ENCODE measurements at places on chromosomes 4 and X. TPM values are rescaled to one million over a fixed set of nuclear protein-coding genes. Genes with fewer than 3 reads are reported as not detected.

FRMD7 gene
- 0.06 TPM for total RNA-seq

DNA sequence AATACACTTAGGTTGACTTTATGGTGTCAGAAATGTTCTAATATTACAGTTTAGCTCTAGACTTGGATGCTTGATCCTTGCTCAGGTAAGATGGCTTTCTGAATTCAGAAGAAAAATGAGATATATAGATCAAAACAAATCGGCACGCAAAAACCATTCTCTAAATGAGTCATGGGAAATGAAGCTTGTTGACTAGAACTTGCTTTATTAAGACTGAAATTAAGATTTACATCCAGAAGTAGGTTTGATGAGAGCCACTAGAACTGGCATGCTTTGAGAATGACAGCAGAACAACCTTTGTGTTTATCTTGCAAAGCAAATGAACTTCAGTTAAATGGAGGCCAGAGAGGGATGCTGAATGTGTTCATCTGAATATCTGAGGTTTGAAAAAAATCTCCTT is 304.9 kb upstream of the KLF3 start:
- H3K27me3 ChIP-seq = no peaks in the 10 kb centered on the region
- no peak overlapping the region for H3K27ac ChIP-seq
- DNase-seq = no peak
- peaks cover 4% of the 10 kb centered on the region for H3K4me1 ChIP-seq
- H3K36me3 ChIP-seq = no peaks in the 10 kb centered on the region
- H3K4me3 ChIP-seq = no peak overlapping the region

DNA sequence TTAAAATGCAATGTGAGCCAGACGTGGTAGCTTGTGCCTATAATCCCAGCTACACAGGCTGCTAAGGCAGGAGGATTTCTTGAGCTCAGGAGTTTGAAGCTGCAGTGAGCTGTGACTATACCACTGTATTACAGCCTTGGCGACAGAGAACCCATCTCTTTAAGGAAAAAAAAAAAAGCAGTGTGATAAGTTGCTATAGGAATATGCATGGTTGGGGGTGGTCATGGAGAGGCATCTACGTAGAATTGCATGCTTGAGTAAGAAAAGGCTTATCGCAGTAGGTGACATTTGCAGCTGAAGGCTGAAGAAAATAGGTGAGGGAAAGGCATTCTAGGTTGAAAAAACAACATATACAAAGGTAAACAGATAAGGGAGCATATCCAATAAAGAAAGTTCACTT is 4.1 kb downstream of the DIAPH2 start:
- no peak overlapping the region for H3K4me3 ChIP-seq
- no peak overlapping the region for H3K27ac ChIP-seq
- no peaks in the 10 kb centered on the region for H3K4me1 ChIP-seq
- DNase-seq = no peak

- no peak for DNase-seq
- H3K4me1 ChIP-seq = no peaks in the 10 kb centered on the region
- H3K27me3 ChIP-seq = no peaks in the 10 kb centered on the region
- no peak overlapping the region for H3K4me3 ChIP-seq
- no peaks in the 10 kb centered on the region for H3K36me3 ChIP-seq
Observed at GRCh38 chrX:139905743-139906142, 27.1 kb downstream of the ATP11C start.

DNA sequence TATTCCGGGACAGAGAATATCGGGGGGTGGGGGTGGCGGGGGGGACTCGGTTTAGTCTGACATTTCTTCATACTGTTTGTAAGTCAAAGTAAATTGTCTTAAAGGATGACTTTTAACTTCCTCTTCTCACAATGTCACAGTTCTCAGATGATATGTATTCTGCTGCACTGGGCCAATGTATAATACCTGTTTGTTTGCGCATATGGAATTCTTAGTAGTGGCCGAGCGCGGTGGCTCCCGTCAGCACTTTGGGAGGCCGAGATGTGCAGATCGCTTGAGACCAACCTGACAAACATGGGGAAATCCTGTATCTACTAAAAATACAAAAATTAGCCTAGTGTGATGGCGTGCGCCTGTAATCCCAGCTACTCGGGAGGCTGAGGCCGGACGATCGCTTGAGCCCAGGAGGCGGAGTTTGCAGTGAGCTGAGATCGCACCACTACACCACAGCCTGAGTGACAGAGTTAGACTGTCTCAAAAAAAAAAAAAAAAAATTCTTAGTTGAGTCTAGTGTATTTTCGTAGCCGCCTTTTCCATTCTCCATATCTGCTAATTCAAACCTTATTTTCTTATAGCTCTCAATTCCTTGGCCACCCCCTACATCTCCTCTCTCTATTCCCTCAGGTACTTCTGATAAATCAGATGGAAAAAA is 851 bp downstream of the POLR2B start:
- H3K4me1 ChIP-seq = peaks cover 16% of the 10 kb centered on the region
- DNase-seq = peak; percentile 30
- H3K27me3 ChIP-seq = no peaks in the 10 kb centered on the region
- H3K27ac ChIP-seq = no peak overlapping the region
- H3K36me3 ChIP-seq = no peaks in the 10 kb centered on the region
- H3K4me3 ChIP-seq = peak overlapping the region; percentile 92

DNA sequence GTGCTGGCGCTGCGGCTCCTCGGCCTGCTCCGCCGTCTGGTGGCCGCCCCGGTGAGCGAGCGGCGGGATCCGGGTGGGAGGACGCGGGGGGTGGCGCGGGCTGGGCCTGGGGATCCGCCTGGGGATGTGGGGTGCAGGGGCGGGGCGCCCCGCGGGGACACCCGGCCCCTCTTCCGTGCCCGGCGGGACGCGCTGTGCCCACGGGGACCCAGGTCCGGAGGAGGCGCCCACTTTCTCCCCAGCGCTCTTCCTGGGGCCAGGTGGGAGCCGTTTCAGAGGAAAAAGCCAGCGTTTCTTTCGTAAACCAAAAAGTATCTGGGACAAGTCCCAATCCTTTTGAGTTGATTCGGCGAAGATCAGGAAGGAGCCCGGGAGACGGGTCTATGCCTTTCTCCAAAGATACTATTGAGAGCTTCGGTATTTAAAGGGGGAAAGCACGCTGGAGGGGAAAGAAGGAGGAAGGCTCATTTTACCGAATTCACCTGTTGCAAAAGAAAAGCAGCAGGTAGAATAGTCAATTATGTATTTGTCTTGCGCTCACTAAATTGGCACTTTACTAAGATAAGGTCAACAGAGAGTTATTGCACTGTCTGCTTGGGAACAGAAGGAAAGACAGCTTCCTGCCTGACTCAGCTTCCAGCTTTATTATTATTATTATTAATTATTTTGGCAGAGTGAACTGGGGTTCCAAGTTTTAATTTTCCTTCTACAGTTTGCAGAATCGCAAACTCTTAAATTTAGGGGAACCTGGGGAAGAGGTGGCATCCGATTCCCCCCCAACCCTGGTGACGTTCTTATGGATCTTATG is 81.5 kb upstream of the CD99 start:
- no peak for DNase-seq
- H3K27ac ChIP-seq = peak overlapping the region; percentile 76
- H3K4me3 ChIP-seq = peak overlapping the region; percentile 72
- H3K36me3 ChIP-seq = no peaks in the 10 kb centered on the region

- H3K27ac ChIP-seq = no peak overlapping the region
- H3K36me3 ChIP-seq = no peaks in the 10 kb centered on the region
- DNase-seq = peak; percentile 30
- H3K4me1 ChIP-seq = no peaks in the 10 kb centered on the region
- H3K27me3 ChIP-seq = no peaks in the 10 kb centered on the region
Observed at GRCh38 chr4:48033825-48034413, 17.3 kb downstream of the NIPAL1 start.

F8A2 gene
- not detected for total RNA-seq

DNA sequence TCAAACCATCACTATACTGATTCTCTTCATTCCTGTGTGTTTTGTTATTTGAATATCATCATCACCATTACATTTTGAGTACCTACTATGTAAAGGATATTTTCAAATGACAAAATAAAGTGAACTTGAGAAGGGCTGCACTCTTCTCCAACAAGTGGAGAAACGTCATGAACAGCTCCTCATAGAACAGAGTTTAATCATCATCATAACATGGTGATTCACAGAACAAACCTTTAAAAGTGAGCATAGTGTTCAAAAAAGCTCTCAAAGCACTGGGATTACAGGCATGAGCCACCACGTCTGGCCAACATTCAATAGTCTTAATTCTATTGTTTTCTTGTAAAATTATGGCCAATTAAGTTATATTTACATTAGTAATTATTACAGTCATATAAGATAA is 993.9 kb downstream of the PDHA2 start:
- no peaks in the 10 kb centered on the region for H3K36me3 ChIP-seq
- H3K4me1 ChIP-seq = no peaks in the 10 kb centered on the region
- H3K27ac ChIP-seq = no peak overlapping the region

PPEF2 gene
- total RNA-seq = 0.50 TPM

DNA sequence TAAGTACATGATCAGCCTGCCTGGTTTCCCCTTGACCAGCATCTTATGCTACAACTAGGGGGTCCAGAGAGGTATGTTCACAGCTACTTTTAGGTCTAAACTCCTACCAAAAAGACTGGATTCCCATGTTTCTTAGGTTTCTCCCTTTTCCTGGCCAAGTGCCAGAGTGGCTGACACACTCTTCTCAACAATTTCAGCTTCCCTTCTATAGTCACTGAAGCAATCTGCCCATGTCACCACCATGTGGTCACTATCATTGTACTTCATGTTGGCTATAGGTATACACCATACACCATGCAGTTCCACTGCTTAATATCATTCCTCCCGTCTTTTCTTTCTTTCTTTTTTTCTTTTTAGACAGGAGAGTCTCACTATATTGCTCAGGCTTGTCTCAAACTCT is 66.9 kb downstream of the KLHL13 start:
- H3K27me3 ChIP-seq = no peaks in the 10 kb centered on the region
- no peak overlapping the region for H3K27ac ChIP-seq
- H3K4me1 ChIP-seq = no peaks in the 10 kb centered on the region
- H3K4me3 ChIP-seq = no peak overlapping the region
- H3K36me3 ChIP-seq = no peaks in the 10 kb centered on the region

DNA sequence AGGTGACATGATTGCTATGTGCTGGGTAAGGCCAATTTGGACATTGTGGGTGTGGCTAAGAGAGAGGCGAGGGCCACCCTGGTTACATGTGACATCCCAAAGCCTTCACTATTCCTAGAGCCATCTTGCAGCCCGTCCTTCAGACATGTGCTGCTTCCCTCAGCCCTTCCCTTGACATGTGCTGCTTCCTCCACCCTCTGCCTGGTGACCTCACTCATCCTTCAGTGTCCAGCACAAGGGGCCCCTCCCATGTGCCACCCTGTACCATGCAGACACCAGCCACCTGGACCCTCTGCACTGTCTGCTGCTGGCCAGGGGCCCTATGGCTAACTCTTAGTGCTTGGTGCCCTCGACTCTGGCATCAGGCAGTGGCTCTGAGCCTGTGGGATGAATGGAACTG is 27.4 kb downstream of the ADRA2C start:
- H3K36me3 ChIP-seq = no peaks in the 10 kb centered on the region
- H3K4me3 ChIP-seq = no peak overlapping the region
- no peaks in the 10 kb centered on the region for H3K4me1 ChIP-seq
- H3K27ac ChIP-seq = no peak overlapping the region
- H3K27me3 ChIP-seq = no peaks in the 10 kb centered on the region
- no peak for DNase-seq

PRSS12 gene
- total RNA-seq = 65.4 TPM

All from testis (tissue), 5 donors.